ENCODE measurements at places on chromosomes 12 and 14.

GRCh38 chr14:29037411-29037810 is 270.8 kb downstream of the FOXG1 start:
- no peak for DNase-seq

DNA sequence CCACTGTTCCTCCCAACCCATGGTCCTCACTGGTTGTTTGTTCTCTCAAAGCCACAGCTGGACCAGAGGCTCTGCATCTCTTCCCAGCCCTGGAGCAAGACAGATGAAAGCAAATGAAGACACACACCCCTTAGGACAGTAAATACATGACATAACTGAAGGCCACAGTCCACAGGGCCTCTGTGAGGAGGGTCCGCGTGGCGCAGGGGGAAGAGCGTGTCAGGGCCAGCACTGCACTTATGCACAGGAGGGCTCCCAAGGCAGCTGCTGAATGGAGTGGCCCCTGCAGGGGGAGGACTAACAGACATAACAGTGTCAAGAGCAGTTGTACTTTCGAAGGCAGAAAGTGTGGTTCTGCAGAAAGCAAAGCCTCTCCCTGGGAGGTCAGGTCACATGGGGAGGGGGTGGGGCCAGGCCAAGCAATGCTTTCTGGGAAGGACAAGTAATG is 79.9 kb downstream of the CHGA start:
- DNase-seq: no peak

- DNase-seq: no peak
Measured at GRCh38 chr12:116171549-116171948, 105.9 kb downstream of the MED13L start.

DNA sequence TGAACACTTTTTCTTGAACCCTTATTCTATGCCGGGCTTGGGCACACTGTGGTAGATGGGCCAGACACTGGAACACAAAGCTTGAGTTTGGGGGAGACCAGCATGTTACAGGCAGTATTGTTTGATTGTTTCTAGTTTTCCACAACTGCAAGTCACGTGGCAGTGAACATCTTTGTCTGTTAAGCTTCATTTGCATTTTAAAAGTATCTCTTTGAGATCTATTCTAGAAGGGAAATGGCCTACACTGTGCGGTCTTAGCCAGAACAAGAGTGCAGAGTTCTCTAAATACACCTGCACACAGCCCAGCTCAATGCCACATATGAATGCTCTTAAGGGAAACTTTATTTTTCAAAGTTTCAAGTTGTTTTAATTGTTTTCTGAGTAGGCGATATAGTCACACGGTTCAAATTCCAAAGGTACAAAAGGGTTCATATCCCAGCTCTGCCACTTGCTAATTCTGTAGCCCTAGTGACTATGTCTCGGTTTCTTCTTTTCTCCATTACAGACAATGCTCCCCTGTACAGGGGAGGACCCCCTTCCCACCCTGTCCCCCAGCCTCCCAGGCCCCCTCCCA is 24.9 kb downstream of the RIN3 start:
- no peak for DNase-seq

GRCh38 chr14:95156161-95157047 is 925 bp downstream of the DICER1 start:
- peak; percentile 16 for DNase-seq

GRCh38 chr12:457676-458075 is 2.1 kb upstream of the B4GALNT3 start:
- no peak for DNase-seq

GRCh38 chr14:21768875-21769257 is 95.2 kb upstream of the OR4E1 start:
- DNase-seq: no peak

DNA sequence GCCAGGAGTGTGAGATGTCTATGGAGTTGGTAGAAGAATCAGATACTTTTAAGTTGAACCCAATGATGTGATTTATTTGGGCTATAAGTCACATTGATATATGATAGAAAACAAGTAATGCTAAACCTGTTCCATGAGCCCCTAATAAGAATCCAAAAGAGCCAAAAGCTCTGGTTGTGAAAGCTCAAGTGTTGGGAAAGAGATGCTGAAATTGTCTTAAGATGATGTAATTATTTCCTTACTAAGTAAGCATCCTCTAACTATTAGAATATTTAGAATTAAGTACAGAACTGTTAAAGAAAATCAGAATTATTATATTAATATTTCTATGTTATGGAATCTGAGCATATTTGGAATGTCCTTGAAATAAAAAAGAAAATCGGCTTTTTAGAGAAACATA is 17.6 kb upstream of the SLC2A13 start:
- DNase-seq: no peak

DNA sequence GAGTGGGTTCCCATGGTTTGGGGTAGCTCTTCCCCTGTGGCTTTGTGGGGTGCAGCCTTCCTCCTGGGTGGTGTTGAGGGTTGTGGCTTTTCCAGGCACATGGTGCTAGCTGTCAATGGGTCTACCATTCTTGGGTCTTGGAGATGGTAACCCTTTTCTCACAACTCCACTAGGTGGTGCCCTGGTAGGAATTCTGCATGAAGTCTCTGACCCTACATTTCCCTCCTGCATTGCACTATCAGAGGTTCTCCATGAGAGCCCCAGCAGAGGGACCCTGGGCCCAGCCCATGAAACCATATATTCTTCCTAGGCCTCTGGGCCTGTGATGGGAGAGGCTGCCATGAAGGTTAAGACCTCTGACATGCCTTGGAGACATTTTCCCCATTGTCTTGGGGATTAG is 1093.3 kb downstream of the SLC16A7 start:
- DNase-seq: no peak

- DNase-seq: peak; percentile 24
Measured at GRCh38 chr12:111699-112493, 45.3 kb downstream of the IQSEC3 start.

- no peak for DNase-seq
Measured at GRCh38 chr12:51848326-51848727, at the start of gene FIGNL2. Gene FIGNL2, minus strand, starts transcription at chr12:51848718. Its CDS starts 26,305 bp downstream, at chr12:51822413.

DNA sequence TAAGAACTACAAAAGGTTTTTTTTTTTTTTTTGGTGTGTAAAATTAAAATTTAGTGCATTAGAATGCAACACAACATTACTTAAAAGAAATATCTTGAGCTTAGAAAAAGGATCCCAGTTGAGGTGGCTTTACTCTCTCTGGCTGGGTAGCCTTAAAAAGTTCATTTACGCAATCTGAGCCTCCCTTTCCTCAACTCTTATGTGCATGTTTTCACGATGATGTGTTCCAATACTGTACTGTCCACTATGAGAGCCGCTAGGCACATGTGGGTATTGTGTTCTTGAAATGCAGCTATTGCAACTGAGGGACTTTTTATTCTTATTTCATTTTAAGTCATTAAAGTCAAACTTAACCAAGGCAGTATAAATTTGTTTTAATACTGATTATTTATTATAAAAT is 460.9 kb upstream of the SYT1 start:
- DNase-seq: no peak

GRCh38 chr12:57280211-57281062 is 29.4 kb upstream of the STAC3 start:
- DNase-seq: peak; percentile 44

DNA sequence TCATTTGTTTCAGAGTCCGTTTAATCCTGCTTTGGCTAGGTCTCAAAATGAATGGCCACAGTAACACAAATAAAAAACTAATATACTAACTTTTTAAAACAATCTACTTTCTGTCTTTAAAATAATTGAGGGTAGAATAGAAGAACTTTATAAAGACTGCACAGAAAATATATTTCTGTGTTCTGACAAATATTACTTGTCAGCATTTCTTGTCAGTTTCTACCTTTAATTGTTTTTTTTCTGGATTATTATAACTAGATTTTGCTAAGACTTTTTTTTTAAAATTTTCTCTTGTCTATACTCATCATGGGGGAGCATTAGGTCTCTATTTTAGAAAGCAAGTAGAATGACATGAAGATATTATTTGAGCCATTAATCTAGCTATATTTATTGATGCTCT is 86.2 kb downstream of the RAD52 start:
- no peak for DNase-seq

- no peak for DNase-seq
Measured at GRCh38 chr14:30349520-30349919, 209.4 kb upstream of the G2E3 start.

All from CD4-positive, alpha-beta T cell treated with Interferon alpha-2 for 1 hour (primary cell).